ENCODE measurements at places on chromosomes 6 and 20.

GRCh38 chr20:45445805-45446562, 23.6 kb upstream of the WFDC2 start:
- peak; percentile 82 for DNase-seq

GRCh38 chr20:62999580-62999979, 7.2 kb downstream of the BHLHE23 start:
- DNase-seq: no peak

- DNase-seq: no peak
These were observed 194.6 kb upstream of the EYA4 start for GRCh38 chr6:133046576-133046975.

DNA sequence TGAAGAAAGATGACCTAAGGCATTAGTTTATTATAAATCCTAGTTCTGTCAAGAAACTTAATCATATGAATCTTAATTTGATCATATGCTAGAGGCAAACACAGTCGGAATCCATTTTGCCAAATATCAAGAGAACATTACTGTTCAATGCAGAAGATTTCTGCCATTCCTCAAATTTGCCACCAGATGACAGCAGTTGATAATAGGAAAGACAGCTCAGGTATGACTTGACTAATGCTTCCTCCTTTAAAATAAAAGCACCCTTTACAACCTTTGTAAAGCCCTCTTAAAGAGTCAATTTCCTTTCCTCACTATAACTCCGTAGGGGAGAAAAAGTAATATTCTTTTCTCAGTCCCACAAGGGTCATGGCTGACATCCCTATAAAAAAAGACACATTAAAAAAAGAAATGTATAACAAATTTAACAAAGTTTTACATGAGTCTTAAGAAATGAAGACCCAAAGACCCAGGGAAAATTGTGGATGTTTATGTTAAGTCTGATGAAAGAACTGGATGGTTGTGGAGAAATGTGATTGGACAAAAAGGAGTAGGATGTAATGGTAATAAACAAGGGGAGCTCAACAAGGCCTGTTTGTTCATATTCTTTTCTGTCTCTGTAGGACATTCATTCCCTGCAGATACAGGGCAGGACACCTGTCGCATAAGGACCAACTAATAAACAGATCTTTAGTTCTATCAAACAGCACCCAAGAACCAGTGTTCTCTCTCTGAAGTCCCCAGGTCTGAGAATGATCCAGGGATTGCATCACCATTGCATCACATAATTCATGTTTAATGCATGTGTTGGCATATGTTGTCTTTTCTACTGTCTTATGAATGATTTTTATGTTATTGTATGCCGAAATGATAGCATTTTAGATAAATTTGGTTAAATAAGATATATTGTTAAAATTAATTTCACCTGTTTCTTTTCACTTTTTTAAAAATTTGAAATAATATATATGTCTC, 23.0 kb upstream of the IL17A start:
- DNase-seq: no peak

- no peak for DNase-seq
These were observed 25.6 kb downstream of the DHX35 start for GRCh38 chr20:38987777-38988176.

GRCh38 chr20:41038878-41039404, 10.3 kb downstream of the TOP1 start:
- no peak for DNase-seq

DNA sequence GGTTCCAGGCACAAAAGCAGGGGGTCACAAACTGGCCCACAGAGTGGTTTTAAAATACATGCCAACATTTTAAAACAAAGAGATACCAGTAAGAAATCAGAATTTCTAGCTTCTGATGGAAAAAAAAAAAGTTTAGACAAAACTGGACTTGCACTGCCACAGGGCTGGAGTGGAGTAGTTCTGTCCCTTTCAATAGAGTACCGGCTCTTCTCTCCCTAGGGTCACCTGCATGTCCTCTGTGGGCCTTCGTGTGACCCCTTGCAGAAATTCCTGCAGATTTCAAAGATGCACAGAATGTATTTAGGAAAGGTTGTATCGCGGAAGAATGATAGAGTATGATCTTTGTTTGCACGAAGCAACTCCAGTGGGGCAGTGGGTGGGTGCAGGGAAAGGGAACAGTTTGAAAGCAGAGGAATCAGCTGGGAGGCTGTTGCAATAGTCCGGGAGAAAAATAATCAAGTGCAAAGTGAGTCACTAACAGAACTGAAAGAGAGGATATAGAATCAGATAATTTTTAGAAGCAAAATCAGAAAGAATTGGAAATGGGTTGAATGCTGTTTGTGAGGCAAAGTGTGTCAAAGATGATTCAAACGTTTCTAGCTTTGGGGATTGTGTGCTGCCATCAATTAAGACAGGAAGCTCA, 97.3 kb upstream of the STXBP5 start:
- no peak for DNase-seq

GRCh38 chr6:143443096-143443495, 7.4 kb downstream of the ADAT2 start:
- DNase-seq: no peak

DNA sequence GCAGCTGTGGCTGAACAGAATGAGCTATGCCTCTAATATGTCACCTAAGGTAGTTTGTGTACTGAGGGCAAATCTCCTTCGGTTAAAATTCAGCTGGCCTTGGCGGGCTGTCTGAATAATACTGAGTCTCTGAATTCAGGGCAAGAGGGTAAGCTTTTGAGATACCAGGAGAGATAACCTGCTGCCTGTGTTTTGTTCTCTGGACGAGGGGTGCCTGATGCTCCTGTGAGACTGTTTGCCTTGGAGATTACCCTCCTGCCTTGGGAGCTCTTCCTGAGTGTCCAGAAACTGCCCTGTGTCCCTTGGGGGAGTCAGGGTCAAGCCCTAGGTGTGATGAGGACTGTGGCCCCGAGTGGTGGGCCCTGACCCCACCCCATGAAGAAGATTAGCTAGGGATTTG, 282.9 kb downstream of the KIF16B start:
- DNase-seq: peak; percentile 20

DNA sequence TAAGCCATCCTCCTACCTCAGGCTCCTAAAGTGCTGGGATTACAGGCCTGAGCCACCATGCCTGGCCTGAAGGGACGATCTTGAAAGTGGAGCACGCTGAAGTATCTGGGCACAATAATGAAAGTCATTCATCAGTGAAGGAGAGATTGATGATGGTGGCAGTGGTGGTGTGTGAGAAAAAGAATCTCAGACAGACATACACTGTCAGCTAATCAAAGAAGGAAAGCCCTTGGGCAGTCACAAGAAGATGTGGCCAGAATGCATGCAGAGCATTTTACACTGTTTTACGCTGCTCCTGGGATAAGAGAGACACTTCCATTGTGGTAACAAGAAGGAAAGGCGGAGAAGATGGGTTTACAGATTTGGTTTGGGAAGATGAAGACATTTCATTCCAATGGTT, 20.4 kb upstream of the BMP6 start:
- DNase-seq: no peak

DNA sequence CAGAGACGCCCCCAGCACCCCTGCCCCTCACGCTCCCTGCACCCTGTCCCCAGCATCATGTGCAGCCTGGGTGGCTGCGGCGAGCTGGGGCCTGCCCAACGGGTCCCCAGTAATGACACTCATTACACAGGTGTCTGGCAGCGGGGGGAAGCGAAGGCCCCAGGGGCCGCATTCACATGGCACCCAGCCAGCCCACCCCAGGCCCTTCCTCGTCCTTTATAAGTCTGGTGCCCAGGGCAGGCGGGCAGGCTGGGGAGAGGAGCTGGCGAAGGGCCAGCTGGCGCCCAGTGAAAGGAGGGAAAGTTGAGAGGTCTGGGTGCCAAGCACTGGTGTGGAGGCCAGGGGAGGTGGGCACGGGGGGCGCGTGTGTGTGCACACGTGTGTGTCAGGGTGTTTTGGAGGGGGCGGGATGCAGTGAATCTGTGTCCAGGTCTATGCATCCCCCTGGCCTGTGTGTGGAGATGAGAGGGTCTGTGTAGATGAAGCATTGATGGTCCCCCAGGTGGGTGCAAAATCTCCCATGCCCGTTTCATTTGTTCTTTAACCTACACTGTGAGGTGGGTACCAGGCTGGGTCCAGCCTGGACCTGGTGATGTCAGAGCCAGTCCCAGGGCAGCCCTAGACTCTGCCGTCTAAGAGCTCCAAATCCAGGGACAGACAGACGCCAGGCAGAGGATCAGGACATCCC, 105.3 kb downstream of the CEBPB start:
- no peak for DNase-seq

- DNase-seq: no peak
These were observed 99.8 kb upstream of the PLEKHG1 start for GRCh38 chr6:150499882-150500312.

DNA sequence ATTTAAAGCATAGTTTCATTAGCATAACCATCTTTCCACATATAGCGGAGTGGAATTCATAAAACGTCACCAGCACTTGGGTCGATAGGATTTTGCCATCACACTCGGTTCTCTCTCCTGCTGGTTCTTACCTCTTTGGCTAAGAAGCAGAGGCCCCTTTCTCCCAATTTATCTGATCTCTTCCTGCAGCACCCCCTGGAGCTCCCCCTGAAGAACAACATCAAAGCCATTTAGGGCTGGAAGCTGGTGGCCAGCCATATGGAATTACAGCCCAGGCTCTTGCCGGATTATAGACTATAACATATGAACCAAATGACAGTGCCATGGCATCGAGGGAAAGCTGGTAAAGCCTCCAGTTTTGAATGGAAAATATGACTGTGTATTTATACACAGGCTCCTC, 6.4 kb upstream of the KIF6 start:
- DNase-seq: peak; percentile 37

- DNase-seq: no peak
These were observed 34.7 kb downstream of the AAR2 start for GRCh38 chr20:36270744-36271638.

- no peak for DNase-seq
These were observed 3.1 kb upstream of the CCDC167 start for GRCh38 chr6:37502703-37503291.

GRCh38 chr6:64330694-64331307, 695.2 kb downstream of the PHF3 start:
- DNase-seq: peak; percentile 41

DNA sequence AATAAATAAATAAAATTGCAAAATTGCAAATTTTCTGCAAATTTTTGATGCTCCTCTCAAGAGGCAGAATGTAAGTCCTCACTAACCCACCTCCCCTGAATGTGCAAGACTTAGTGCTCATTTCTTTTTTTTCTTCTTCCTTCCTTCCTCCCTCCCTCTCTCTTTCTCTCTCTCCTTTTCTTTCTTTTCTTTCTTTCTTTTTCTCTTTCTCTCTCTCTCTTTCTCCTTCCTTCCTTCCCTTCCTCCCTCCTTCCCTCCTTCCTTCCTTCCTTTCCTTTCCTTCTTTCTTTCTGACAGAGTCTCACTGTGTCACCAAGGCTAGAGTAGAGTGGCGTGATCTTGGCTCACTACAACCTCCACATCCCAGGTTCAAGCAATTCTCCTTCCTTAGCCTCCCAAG, 60.1 kb downstream of the ZNF217 start:
- no peak for DNase-seq

DNA sequence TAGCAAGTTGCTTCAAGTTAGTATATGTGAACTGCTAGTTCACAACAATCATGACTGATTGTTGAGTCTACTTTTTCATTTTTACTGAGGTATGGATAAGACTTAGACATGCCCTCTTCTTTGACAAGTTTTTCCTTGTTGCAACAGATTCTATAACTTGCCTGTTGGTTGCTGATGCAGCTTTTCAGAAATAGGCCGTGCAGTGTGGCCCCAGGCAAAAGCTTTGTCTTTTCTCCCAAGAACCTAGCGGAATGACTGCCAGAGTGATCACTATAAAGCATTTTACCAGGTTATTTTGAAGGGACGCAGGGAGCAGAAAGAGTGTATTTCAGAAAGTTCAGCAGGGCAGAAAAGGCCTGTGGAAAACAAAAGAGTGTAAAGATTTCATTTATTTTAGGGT, 16.0 kb downstream of the HECA start:
- DNase-seq: no peak

GRCh38 chr20:46990596-46991104, 96.0 kb downstream of the EYA2 start:
- DNase-seq: no peak

DNA sequence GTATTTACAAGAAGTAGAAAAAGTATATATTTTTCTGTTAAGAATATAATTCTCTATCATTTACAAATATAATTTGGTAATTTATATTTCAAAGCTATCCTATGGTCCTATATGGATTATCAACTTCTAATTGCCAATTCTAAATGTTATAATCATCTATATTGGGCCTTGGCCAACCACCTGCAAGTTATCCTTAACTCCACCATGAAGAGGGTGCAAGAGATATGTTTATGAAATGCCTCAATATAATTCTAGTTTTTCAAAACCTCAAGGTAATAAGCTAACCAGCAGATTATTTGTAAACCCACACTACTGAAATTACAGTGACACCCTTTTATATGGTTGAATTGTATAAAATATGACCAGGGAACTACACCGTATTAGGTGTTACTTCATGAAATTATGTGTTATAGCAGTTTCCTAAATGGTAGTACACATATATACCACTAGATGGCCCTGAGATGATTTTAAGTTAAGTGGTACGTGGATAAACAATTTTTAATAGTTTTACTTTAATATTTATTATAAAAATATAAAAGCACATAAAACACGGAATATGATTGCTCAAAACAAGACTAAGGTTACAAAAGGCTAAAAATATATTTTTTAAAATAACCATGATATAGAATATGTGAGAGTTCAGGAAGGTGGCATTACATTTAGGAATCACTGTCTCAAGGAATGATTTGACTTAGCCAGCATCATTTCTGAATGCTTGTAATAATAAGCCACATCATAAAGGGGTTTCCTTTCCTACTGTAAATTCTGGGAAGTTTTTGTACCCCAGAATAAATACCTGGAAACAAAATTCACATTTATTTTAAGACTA, 9.8 kb upstream of the PNISR start:
- peak; percentile 15 for DNase-seq

DNA sequence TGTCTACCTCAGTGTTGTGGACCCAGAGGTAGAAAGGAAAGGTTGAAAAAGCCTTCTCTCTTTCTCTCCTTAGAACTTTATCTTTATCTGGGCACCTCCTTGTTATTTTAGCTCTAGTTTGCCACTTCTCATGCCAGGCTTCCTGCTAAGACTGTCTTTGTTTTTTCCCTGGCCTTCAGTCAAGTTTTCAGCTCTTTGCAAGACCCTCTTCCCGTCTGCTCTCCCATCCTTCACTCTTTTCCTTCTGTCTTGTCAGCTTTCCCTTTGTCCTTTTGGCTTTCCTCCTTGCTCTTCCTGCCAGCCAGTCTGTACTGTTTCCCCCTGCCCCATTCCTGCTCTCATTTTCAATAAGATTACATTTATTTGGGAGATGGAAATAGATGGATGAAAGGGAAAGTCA, 86.8 kb upstream of the CCN6 start:
- no peak for DNase-seq

DNA sequence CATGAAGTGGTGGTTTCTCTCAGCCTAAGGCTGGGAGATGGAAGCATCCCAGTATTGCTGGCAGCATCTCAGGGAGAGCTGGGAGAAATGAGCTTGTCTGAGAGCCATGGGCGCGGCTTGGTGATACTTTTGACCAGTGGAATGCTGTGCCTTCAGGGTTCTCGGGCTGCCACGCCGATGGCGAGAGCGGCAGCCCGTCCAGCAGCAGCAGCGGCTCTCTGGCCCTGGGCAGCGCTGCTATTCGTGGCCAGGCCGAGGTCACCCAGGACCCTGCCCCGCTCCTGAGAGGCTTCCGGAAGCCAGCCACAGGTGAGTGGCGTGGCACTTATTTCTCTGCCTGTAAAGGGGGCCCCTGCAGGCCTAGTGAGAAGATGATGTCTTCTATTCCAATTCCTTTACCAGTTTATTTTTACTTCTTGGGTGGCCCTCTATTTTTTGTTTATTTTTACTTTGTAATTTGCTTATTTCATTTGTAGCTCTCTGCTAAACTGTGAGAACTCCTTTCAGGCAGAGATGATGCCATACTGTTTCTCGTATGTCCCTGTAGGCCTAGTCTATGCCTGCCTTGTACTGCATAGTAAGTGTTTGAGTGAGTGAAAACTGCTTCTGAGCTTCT, 71.7 kb downstream of the ASXL1 start:
- no peak for DNase-seq
